ENCODE measurements at places on chromosomes 11 and 22.

DNA sequence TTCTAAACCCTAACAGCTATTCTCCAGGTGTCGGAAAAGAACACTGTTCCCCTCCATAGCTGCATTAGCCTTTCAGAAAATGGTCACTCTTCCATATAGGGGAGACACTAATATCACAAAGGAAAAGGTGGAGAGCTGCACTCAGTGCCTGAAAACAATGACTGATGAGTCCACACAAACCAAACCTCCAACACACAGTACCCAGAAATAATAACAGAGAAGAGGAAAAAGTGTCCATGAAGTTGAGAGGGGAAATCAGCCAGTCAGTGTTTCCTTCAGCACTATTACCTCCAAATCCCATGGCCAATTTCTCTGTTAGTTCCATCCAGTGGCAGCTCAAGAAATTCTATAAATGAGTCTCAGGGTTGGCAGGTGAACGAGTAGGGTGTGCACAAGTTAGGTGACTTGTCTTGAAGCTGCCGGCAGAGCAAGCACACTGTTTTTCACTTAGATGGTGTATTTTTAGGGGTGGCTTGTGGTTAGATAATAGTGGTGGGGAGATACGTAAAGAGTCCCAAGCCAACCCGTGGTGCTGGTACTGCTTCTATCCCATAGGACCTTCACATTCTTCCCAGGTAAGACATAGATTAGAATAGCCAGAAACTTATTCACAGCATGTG lies 84.5 kb upstream of the CHRM4 start:
- DNase-seq, result no peak

GRCh38 chr11:17639091-17639490 lies 80.3 kb upstream of the MYOD1 start:
- DNase-seq, result no peak

- DNase-seq, result no peak
Measured at GRCh38 chr11:110174645-110175310, 81.6 kb downstream of the ZC3H12C start.

DNA sequence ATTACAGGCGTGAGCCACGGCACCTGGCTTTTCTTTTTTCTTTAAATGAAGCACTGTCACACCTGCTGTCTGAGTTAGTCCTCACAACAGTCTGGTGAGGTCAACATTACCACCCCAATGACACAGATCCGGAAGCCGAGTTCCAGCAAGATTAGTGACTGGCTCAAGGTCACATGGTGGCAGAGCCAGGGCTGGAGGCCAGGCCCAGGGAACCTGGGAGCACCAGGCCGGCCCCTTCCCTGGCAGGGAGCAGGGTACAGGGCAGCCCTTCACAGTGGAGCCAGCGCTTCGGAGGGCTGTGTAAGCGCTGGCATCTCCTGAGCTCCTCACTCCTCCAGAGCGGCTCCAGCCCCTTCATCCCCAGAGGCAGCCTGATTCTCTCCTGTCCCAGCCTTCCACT lies 118.7 kb downstream of the ST3GAL4 start:
- DNase-seq, result no peak

Measured in anterior cingulate cortex (tissue), 58 donors.